ENCODE measurements at places on chromosomes 3 and 15. TPM values are rescaled to one million over a fixed set of nuclear protein-coding genes. Genes with fewer than 3 reads are reported as not detected.

The CCR8 gene
- total RNA-seq: not detected

The DET1 gene
- 10.7 TPM for total RNA-seq

The SERPINI1 gene
- 1.6 TPM for total RNA-seq

The CHRD gene
- total RNA-seq: 0.52 TPM

The DCLK3 gene
- total RNA-seq: not detected

The ITPKA gene
- total RNA-seq: 44.2 TPM

The OCA2 gene
- total RNA-seq: 0.16 TPM

The FOXL2 gene
- 1.4 TPM for total RNA-seq

The MST1R gene
- 3.1 TPM for total RNA-seq

The ASB14 gene
- total RNA-seq: not detected

The PIF1 gene
- 6.2 TPM for total RNA-seq

The ITGA11 gene
- 2.0 TPM for total RNA-seq

The MYRIP gene
- not detected for total RNA-seq

The MAGI1 gene
- total RNA-seq: 6.4 TPM

The CDHR4 gene
- total RNA-seq: not detected

The CORO2B gene
- total RNA-seq: 11.9 TPM

The GMNC gene
- not detected for total RNA-seq

The NLGN1 gene
- total RNA-seq: 1.4 TPM

The XCR1 gene
- total RNA-seq: not detected

The ABI3BP gene
- total RNA-seq: 5.0 TPM

The ADGRG7 gene
- not detected for total RNA-seq

The GOLGA8M gene
- 0.26 TPM for total RNA-seq

The OTOL1 gene
- not detected for total RNA-seq

The PLCL2 gene
- total RNA-seq: 3.6 TPM

The HYAL1 gene
- 4.5 TPM for total RNA-seq

The RFC4 gene
- total RNA-seq: 18.3 TPM

The THRB gene
- total RNA-seq: 2.8 TPM

The CX3CR1 gene
- 0.08 TPM for total RNA-seq

The BDH1 gene
- total RNA-seq: 3.7 TPM

The PAK6 gene
- total RNA-seq: not detected

The GOLGA6D gene
- total RNA-seq: not detected

The ARNT2 gene
- 4.8 TPM for total RNA-seq

The NR2F2 gene
- total RNA-seq: 19.8 TPM

The SLC6A11 gene
- not detected for total RNA-seq

The TRH gene
- total RNA-seq: not detected

The GRIP2 gene
- total RNA-seq: not detected

The SLC9C1 gene
- total RNA-seq: 0.26 TPM

The ARGFX gene
- total RNA-seq: not detected

The EOGT gene
- total RNA-seq: 24.8 TPM

The POMGNT2 gene
- 22.4 TPM for total RNA-seq

The PRSS50 gene
- not detected for total RNA-seq

The REC114 gene
- not detected for total RNA-seq

The GCNT3 gene
- total RNA-seq: not detected

The GOLGA8Q gene
- total RNA-seq: 0.24 TPM

The TIMP4 gene
- total RNA-seq: 4.9 TPM

The ALG1L2 gene
- total RNA-seq: not detected

The BCHE gene
- 28.6 TPM for total RNA-seq

The CFAP100 gene
- not detected for total RNA-seq

The VWA5B2 gene
- not detected for total RNA-seq

The SH3GL3 gene
- 0.78 TPM for total RNA-seq

The HES1 gene
- 2.2 TPM for total RNA-seq

The MNS1 gene
- total RNA-seq: 4.1 TPM

The PIGZ gene
- 0.78 TPM for total RNA-seq

The PLA2G4B gene
- total RNA-seq: under 0.01 TPM

The CKMT1A gene
- not detected for total RNA-seq

The ACTC1 gene
- total RNA-seq: 0.52 TPM

The ZNF660 gene
- total RNA-seq: 3.8 TPM

The TM4SF18 gene
- total RNA-seq: 2.2 TPM
